Activated T-helper 2 cell treated with anti-CD3 and anti-CD28 coated beads, Interferon-gamma antibody, Interleukin-2, Interleukin-4, amounts not matched to agents 10 μg/mL and 5 μg/mL and 100 μg/mL, durations not matched to agents 14 hours and 24 hours and 36 hours (primary cell): ENCODE measurements at places on chromosomes 16 and 17. TPM values are rescaled to one million over a fixed set of nuclear protein-coding genes. Genes with fewer than 3 reads are reported as not detected.

The GPR142 gene
- total RNA-seq = not detected in 2 replicates

The NSF gene
- 27.9 and 30.9 TPM in 2 replicates for total RNA-seq

The CA4 gene
- not detected in 2 replicates for total RNA-seq

The KRTAP4-5 gene
- not detected in 2 replicates for total RNA-seq

The ACSM2A gene
- total RNA-seq = 3.8 and 4.6 TPM in 2 replicates

The KRTAP4-9 gene
- total RNA-seq = not detected in 2 replicates
